ENCODE measurements at places on chromosomes 2 and 18.

GRCh38 chr2:130365963-130366362 is 10.1 kb downstream of the PTPN18 start:
- no peak for DNase-seq

DNA sequence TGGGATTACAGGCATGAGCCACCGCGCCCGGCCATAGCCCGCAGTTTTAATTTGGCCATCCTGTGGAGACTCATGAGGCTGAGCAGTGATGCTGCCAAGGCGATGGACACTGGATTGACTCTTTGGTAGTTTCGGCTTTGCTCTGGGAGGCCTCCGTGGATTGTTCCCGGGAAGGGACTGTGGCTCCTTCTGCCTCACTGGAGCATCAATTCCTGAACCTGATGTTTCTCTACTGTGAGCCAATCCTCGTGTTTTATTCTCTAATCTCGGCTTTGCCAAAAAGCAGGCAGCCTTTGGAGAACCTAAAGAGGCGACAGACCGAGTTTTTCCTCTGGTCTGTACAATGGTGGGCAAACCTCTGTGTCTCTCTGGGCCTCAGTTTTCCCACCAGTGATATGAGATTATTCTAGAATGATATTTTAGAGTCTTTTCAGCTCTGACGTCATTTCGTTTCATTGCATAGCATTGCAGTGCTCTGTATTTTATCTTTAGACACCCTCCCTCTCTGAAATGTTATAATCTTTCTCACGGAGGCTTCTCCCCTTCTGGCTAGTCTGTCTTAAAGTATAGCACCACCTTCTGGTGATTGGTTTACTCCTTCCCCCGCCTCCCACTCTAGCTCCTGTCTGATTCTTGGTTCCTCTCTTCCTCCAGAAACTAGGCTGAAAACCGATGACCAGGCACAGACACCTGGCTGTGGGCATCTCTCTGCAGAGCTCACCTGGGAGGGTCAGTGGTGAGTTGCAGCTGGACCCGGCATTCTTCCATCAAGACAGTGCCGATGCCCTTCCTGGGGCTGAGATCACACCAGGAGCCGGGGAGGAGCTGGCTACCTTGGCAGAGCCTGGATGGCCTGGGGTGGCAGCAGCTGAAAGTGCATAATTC is 341.3 kb downstream of the MYCN start:
- DNase-seq, result no peak

- no peak for DNase-seq
These were observed 29.4 kb upstream of the TMEM178A start for GRCh38 chr2:39636306-39636705.

DNA sequence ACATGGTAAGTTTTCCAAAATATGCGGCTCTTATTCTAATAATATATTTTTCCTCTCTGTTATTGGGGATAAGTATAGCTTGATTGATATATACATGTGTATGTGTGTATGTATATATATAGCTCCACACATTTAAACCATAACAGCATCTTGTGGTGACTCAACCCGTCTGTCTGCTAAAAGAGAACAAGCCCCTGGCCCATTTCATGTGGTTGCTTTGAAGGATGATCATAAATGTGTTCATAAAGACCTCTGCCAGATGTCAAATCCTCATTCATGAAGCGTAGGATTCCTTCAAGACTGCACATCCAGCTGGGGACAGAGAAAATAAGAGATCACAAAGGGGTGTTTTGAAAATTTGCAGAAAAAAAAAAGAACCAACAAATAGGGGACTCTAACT is 79.3 kb downstream of the RHOB start:
- DNase-seq, result no peak

DNA sequence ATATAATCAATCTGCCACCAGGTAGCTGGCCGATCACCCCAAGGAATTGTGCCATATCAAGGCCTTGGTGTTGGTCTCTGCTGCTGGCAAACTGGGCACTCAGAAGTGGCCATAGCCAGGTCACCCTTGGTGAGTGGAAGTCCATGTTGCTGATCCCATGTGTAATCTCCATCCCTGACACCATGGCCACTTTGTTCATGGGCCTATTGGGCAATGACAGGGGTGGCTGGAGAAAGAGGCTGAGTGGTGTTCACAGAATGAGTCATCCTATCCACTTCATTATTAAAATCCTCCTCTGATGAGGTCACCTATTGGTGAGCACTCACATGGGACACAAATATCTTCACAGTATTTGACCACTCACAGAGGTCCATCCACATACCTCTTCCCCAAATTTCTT is 26.7 kb upstream of the CD226 start:
- DNase-seq, result no peak

DNA sequence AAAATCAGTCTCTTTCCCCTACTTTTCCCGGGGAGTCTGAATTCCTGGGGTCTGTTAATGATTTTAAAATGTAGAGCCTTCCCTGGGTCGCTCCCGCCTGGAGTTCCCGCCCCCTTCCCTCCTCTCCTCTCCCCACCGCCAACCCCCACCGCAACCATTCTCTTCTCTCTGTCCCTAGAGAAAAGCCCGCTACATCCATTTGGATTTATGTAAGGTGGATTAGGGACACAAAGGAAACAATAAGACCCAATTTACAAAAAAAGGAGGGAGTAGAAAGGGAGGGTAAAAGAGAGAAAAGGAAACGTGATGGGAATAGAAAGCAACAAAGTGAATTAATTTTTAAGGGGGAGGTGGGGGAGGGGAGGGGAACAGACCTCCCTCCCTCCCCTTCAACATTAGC is 2.2 kb downstream of the EPHA4 start:
- DNase-seq, result no peak

DNA sequence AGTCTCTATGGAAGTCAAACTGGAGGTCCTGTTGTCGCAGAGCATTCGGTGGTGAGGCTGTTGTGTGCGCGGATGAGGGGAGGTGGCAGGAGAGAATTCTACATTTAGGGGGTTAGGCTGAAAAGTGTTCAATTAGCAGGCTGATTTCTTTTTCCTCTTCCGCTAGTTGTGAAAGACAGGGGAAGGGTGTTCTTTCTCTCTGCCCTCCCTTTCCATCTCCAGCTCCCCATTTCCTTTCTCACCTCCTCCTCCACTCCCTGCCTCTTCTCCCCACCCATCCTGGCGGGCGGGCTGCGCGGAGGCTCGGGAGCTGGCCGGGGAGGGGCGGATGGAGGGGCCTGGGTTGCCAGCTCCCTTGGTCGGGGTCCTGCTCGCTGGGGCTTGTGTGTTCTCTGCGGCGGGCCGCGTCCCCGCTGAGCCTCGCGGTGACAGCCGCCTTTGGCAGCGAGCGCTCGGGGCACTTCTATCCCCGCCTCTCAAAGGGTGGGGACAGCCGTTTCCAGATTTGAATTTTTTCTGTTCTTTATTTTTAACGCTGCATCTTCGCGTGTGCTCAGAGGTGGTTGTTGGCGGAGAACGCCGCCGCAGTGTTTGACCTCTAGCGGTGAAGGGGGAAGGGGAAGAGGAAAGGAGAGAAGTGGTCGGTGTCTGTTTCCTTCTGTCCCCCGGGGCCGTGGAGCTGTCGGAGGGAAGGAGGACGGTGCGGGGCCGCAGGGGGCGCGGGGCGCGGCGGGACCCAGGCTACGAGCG is 3.6 kb downstream of the SOX11 start:
- no peak for DNase-seq

- no peak for DNase-seq
These were observed 24.0 kb downstream of the RAX start for GRCh38 chr18:59249199-59249774.

DNA sequence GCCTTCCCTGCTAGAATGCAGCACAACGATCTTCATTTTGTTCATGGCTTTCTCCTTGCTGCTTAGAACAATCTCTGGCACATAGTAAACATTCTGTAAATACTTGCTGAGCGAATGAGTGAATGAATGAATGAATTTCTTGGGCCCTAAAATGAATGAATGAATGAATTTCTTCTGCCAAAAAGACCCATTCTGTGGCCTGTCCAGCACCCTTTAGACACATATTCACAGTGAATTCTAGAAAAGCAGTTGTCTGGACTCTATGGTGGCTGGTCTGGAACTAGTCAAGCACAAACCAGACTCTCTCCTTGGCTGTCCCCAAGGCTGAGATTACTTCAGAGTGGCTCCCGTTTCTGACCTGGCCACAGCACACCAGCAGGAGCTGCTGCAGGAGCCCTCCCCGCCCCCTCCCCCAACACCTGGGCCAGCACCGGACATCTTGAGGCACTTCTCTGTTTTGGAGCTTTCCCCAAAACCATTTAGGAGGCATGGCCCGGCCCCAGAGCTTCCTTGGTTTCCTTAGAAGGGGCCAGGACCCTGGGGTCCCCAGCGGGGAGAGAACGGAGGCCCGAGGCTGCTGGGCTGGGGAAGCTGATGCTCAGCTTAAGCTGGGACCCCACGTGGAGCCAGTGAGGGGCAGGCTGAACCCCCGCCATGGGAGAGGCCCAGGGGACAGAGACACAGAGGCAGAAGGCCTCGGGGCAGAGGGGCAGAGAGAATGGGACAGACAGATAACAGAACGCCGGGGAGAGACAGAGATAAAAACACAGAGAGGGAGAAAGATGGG is 159.0 kb downstream of the ZFP36L2 start:
- DNase-seq, result no peak

DNA sequence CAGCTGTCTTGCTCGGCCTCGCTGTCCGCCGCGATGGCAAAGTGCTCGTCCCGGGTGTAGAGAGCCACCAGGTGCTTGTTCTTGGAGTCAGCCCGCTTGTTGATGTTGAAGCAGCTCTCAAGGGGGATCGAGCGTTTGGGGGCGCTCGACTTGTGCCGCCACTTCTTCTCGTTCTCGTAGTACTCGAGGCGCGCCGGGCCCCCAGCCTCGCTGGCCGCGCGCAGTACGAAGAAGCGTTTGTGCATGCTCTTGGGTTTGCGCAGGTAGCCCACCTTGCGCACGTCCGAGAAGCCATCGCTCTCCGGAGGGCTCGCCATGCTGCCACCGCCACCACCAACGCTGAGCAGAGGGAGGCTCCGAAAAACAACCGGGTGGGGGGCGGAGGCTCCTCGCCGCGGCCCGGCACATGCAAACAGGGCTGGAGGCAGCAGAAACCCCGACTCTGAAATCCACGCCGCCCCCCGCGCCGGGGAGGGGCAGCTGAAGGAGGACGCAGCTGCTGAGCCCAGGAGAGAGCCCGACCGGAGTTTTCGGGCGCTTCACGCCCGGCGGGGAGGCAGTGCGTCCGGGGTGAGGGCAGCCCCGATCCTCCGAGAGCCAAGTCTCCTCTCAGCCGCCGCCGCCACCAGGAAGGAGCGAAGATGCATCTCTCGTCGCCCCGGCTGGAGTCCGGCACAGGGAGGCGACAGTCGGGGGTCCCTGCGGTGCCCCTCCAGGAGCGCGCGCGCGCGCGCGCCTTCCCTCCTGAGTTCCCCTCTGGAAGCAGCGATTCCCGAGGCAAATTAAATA is 1.0 kb downstream of the IRS1 start:
- DNase-seq, result peak; percentile 23

GRCh38 chr2:215695861-215696260 is 260.0 kb upstream of the FN1 start:
- DNase-seq, result no peak

GRCh38 chr2:178280244-178280852 is 86.0 kb downstream of the OSBPL6 start:
- DNase-seq, result peak; percentile 21

DNA sequence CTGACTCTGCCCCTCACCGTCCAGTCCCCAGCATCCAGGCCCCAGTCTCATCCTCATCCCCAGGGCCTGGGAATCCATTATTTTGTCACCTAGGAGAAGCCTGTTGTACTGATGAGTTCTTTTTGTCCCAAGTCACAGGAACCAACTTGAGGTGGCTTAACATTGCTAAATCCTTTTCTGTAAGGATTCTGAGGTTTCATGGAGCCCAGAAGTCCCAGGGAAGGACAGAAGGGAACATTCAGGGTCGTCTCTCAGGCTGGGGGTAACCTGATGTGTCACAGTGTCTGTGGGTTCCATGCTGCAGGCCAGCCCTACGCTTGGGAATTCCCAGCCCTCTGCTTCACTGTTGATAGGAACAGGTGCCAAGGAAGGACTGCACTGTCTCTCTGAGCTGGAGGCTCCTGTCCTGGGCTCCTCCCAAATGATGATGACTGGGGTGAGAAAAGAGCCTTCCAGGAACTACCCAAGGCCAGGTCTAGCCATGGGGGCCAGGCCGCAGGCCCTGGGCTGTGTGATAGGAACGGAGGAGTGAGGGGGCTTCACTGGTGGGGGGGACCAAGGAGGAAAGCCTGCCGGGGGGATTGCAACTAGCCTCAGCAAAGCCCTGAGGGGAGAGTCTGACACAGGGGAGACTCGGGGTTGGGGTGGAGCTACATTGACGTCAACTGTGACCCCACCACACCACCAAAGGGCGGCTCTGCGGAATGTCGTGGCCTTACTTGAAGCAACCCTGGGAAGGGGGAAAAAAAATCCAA is 145.7 kb downstream of the SMAD7 start:
- DNase-seq, result no peak

DNA sequence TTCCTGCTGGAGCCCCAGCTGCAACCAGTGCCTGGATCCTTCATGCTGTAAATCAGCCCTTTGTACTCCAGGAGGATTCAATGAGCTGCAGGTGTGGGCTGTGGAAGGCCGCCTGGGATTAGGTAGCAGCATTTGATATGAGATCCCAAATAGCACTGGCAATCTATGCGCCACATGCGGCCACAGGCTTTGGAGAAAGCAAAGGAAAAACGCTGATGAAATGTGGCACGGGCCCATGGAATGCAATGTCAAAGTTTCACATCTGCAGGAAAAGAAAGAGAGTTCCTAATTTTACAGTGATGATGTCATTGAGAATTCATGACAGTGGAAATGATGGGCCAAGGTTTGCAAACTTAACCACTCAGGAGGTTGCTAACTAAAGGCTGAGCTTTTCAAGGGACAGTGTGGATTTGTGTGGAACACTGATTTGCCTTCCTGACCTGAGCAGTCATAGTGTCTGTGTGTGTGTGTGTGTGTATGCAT is 216.4 kb upstream of the OSR1 start:
- no peak for DNase-seq

GRCh38 chr2:11488809-11489208 is 22.8 kb upstream of the E2F6 start:
- no peak for DNase-seq

- DNase-seq, result no peak
These were observed 154.2 kb upstream of the CCDC195 start for GRCh38 chr2:224870341-224870740.

DNA sequence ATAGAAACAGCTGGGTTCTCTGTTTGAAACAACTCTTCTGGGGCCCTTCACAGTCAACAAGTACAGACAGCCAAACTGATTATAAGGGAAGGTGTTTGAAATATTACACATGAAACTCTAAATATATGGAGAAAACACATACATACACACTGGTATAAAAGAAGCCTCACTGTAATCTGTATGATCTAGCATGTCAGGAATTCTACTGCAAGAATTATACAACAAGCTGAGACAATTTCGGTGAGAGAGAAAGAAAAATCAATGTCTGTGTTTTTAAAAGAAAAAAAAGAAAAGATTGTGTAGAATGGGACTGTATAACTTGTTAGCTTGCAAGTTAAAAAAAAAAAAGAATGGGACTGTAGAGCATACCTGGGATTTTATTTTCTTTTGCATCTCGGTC is 26.3 kb downstream of the IRS1 start:
- DNase-seq, result no peak

Data from stimulated activated CD4-positive, alpha-beta T cell treated with anti-CD3 and anti-CD28 coated beads, Interleukin-4, amount 100 ng/mL, for 48 hours (primary cell).